Activated CD4-positive, alpha-beta T cell treated with anti-CD3 and anti-CD28 coated beads, Interleukin-2, amount 50 U/mL, for 24 hours (primary cell): ENCODE measurements at places on chromosomes 6 and 20.

- no peak for DNase-seq
Observed at GRCh38 chr6:72032086-72032485, 145.7 kb downstream of the RIMS1 start.

GRCh38 chr20:53940907-53941545 is 129.4 kb downstream of the BCAS1 start:
- no peak for DNase-seq

DNA sequence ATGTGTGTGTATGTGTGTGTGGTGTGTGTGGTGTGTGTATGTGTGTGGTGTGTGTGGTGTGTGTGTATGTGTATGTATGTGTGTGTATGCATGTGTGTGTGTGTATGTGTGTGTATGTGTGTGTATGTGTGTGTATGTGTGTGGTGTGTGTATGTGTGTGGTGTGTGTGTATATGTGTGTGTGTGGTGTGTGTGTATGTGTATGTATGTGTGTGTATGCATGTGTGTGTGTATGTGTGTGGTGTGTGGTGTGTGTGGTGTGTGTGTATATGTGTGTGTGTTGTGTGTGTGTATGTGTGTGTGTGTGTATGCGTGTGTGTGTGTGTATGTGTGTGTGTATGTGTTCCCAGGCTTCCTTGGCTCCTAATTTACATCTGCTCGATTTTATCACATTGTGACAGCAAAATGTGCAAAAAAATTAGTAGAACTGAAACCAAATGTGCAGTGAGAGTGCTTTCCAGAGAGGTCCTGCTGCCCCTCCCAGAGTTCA is 234.5 kb downstream of the BMP7 start:
- no peak for DNase-seq

DNA sequence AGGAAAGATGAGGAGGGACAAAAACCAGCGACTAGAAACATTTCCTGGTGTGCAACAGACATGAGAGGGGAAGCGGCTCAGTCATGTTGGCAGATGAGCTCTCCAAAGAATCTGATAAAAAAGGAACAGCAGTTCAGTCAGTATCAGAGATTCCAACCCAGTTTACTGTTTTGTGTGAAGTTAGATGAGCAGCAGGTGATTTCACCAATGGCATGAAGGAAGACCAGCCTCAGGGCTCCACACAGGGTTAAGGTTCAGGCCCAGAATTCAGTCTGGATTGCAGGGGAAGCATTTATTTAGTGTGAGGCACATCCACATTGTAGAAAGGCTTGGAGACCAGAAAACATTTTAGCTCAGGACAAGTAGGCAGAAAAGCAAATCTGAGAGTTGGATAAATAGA is 317.8 kb downstream of the C6orf118 start:
- no peak for DNase-seq

GRCh38 chr6:89566930-89567629 is 71.5 kb downstream of the LYRM2 start:
- DNase-seq, result no peak
